ENCODE measurements at places on chromosomes 6 and 20.

- no peak for DNase-seq
These were observed 223.8 kb downstream of the HAO1 start for GRCh38 chr20:7716286-7716972.

DNA sequence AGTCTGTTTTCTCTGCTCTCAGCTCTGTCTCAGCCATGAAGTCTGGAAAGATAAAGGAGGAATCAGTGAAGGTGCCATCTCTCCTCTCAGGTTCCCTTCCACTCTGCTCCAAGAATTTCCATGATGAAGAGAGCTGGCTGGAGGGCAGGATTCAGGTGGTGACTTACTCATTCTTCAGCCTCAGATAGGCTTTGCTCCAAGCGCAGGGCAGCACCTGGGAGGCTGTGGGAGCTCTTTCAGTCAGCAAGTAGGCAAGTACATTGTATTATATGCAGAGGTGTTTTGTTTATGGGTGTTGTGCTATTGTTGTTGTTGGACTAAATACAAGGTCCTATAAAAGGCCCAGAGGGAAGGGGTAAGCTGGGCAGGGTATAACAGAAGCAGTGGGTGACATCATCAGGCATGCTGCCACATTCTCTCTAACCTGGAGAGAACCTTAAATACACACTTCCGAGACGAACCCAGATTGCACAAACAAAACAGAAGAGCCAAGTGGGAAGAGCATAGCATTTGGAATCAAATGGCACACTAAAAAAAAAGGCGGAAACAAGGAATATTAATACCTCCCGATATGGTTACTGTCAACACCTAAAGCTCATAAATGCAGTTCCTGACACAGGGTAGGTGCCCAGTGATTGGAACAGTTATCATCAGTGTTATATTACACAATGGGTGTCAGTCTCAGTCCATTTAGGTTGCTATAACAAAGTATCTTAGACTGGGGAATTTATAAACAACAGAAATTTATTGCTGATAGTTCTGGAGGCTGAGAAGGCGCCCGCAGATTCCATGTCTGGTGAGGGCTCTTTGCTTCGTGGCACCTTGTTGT is 14.5 kb upstream of the PSMG4 start:
- no peak for DNase-seq

GRCh38 chr6:15096894-15097837 is 148.7 kb upstream of the JARID2 start:
- DNase-seq: no peak

- DNase-seq: no peak
These were observed 114.3 kb upstream of the JAG1 start for GRCh38 chr20:10788055-10788454.

Data from stimulated activated CD8-positive, alpha-beta memory T cell treated with anti-CD3 and anti-CD28 coated beads, Interleukin-4, amount 100 ng/mL, for 1 hour (primary cell).